ENCODE measurements at places on chromosomes 3 and 15.

DNA sequence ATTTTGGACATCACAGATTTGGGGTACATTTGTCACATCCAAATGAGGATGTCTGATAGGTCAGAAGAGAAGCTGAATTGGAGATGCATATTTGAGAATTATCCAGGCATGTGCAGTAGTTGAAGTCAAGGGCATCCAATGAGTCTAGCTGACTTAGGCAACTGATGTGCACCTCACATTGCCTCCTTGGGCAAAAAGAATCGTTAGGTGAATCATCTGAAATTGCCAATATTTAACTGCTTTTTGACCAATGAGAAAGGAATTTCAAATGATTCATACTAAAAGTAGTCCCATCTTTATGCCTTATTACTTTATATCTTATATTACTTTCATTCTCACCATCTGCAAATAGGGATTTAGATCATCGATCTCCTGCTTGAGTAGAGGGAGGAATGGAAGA, 117.7 kb downstream of the CD47 start:
- DNase-seq = no peak

GRCh38 chr3:73391984-73392383, 232.8 kb downstream of the PDZRN3 start:
- DNase-seq = no peak

GRCh38 chr3:61826161-61826560, 264.8 kb downstream of the PTPRG start:
- no peak for DNase-seq

GRCh38 chr15:90201944-90202375, 830 bp downstream of the SEMA4B start:
- no peak for DNase-seq

GRCh38 chr3:14592390-14592789, 52.2 kb upstream of the GRIP2 start:
- no peak for DNase-seq

GRCh38 chr3:27720899-27721716, 1.0 kb downstream of the EOMES start:
- no peak for DNase-seq

GRCh38 chr3:58216496-58217195, 5.9 kb upstream of the DNASE1L3 start:
- DNase-seq = no peak

GRCh38 chr15:67840749-67841512, 1.1 kb upstream of the RNU6-1 start:
- DNase-seq = no peak

DNA sequence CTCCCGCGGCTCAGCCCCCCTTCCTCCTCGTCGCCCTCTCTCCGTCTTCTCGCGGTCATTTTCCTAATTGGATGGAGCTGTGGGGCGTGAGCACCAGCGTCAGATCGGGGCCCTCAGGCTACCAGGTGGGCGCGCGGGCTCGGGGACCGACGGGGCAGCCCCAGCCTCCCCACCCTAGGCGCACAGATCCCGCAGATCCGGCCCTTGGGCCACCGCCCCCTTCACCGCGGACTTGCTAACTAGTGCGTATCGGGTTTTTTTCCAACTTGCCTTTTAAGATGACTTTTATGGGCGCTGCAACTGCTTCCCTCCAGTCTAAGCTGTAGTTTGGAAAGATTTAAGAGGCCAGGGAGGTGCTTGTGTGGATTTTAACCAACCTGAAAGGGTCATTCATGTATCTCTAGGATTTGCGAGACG, 1.3 kb downstream of the ZNF710 start:
- DNase-seq = peak; percentile 11

DNA sequence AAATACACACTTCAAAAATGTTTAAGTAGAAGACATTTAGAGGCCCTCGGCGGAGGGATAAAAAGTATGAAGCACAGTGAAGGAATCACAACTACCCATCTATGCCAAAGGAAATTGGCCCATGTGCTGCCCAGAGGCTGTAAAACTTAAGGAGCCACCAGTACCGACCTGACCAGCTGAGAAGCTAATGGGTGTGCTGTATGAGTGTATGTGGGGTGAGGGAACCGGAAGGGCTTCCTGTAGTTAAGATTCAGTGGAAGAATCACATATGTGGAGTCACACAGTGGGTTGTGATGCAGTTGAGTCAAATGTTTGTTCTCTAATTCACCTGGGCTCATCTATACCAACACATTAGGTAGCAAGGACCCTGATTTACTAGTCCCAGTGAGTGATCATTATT, 516.0 kb upstream of the IL12A start:
- no peak for DNase-seq

GRCh38 chr3:134018406-134018805, 11.3 kb downstream of the SLCO2A1 start:
- no peak for DNase-seq

- no peak for DNase-seq
Observed at GRCh38 chr3:183255348-183255730, 2.3 kb downstream of the B3GNT5 start.

- no peak for DNase-seq
Observed at GRCh38 chr3:141840737-141841544, 35.5 kb upstream of the ATP1B3 start.
